Natural killer cell treated with Interleukin-12 subunit alpha and Interleukin-12 subunit beta and Interleukin-15 and Interleukin-18, amount 100 ng/mL, for 72 hours (primary cell): ENCODE measurements at places on chromosomes 6 and 20. TPM values are rescaled to one million over a fixed set of nuclear protein-coding genes. Genes with fewer than 3 reads are reported as not detected.

The MACROD2 gene
- not detected for total RNA-seq

The RNF144B gene
- total RNA-seq, result 0.76 TPM

The TSHZ2 gene
- total RNA-seq, result 1.1 TPM

The ALDH5A1 gene
- 3.1 TPM for total RNA-seq

The EZR gene
- 71.0 TPM for total RNA-seq

The SLC22A1 gene
- total RNA-seq, result 11.0 TPM

The PNLDC1 gene
- total RNA-seq, result 0.24 TPM

The TMEM151B gene
- not detected for total RNA-seq

DNA sequence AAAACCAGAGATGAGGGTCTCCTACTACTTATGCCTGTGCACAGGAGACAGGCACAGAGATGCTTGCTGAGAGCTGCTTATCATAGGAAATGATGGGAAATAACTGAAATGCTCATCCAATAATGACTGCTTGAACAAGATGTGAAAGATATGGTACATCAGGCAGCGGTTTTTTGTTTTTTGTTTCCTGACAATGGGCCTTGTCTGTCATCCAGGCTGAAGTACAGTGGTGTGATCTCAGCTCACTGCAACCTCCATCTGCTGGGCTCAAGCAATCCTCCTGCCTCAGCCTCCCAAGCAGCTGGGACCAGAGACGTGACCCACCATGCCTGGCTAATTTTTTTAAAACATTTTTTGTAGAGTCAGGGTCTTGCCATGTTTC, 1.2 kb upstream of the RIPOR3 start:
- H3K27me3 ChIP-seq, result peaks cover 49% of the 10 kb centered on the region
- no peak overlapping the region for H3K27ac ChIP-seq
- no peaks in the 10 kb centered on the region for H3K36me3 ChIP-seq
- H3K4me1 ChIP-seq, result peaks cover 4% of the 10 kb centered on the region

DNA sequence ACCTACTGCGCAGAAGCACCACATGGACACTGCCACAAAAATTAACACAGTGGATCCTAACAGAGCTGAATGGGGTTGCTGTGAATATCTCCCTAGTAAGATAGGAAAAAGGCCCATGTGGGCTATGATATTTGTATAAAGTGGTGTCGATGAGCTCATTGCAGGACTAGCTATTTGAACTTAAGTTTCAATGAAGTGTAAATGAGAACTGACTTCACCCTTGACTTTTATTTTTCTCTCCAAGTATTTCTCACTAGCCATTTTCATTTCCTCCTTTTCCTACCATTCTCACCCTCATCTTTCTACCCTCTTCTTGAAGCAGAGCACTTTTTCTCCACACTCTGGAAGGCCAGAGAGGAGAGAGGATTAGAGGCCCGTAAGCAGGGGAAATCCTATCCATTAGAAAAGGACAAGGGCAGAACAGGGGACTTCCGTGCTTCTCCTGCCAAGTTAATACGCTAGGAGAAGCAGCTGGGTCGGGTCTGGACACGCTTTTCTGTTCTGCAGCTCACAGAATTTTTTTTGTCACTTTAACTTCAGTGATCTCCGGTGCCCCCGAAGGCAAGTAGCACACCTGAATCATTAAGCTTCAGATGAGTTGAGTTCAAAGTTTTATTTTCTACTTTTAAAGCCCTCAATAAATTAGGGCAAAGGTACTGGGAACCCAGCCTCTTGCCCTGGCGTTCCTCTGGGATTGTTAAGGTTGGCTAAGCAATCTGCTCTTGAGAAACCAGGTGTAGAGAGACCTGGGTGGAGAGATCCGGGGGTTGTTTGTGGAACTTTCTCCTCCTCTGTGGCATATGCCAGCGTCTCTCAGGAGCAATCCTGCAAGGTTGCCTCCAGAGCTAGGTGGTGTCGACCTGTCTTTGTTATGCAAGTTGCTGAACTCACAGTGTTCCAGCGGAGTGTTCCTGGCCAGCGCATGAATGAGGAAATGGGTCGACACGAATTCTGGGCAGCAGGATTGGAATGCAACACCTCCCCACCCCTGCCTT, 56.2 kb upstream of the ARID1B start:
- no peaks in the 10 kb centered on the region for H3K36me3 ChIP-seq
- H3K4me1 ChIP-seq, result peaks cover 11% of the 10 kb centered on the region
- peaks cover 3% of the 10 kb centered on the region for H3K27me3 ChIP-seq
- no peak overlapping the region for H3K27ac ChIP-seq
- DNase-seq, result no peak
- H3K4me3 ChIP-seq, result peak overlapping the region; percentile 84

- H3K4me3 ChIP-seq, result no peak overlapping the region
- H3K4me1 ChIP-seq, result peaks cover 14% of the 10 kb centered on the region
- no peak for DNase-seq
- H3K27me3 ChIP-seq, result peaks cover 3% of the 10 kb centered on the region
- H3K36me3 ChIP-seq, result no peaks in the 10 kb centered on the region
Measured at GRCh38 chr6:37150314-37150713, 19.6 kb upstream of the PIM1 start.

DNA sequence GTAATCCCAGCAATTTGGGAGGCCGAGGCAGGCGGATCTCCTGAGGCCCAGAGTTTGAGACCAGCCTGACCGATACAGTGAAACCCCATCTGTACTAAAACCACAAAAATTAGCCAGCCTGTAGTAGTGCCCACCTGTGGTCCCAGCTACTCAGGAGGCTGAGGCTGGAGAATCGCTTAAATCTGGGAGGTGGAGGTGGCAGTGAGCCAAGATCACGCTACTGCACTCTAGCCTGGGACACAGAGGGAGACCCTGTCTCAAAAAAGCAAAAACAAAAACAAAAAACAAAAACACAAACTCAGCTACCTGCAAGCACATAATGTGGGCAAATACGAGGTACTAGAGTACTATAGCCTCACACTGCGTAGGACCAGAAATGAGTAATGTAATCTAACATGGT, 3.7 kb upstream of the SPATA2 start:
- peaks cover 24% of the 10 kb centered on the region for H3K4me1 ChIP-seq
- no peak overlapping the region for H3K4me3 ChIP-seq
- H3K27me3 ChIP-seq, result peaks cover 2% of the 10 kb centered on the region
- no peak for DNase-seq

- no peak overlapping the region for H3K4me3 ChIP-seq
- no peak for DNase-seq
- H3K27ac ChIP-seq, result no peak overlapping the region
- peaks cover 19% of the 10 kb centered on the region for H3K27me3 ChIP-seq
- peaks cover 7% of the 10 kb centered on the region for H3K4me1 ChIP-seq
- H3K36me3 ChIP-seq, result no peaks in the 10 kb centered on the region
Measured at GRCh38 chr6:90140683-90141082, 156.0 kb downstream of the BACH2 start.

- no peak overlapping the region for H3K27ac ChIP-seq
- H3K36me3 ChIP-seq, result no peaks in the 10 kb centered on the region
- DNase-seq, result no peak
- H3K4me3 ChIP-seq, result no peak overlapping the region
- H3K27me3 ChIP-seq, result peaks cover 15% of the 10 kb centered on the region
- H3K4me1 ChIP-seq, result no peaks in the 10 kb centered on the region
Measured at GRCh38 chr20:44394702-44395460, 39.4 kb downstream of the HNF4A start.

GRCh38 chr6:38808039-38808438, 92.9 kb downstream of the DNAH8 start:
- no peak for DNase-seq
- H3K36me3 ChIP-seq, result no peaks in the 10 kb centered on the region
- no peak overlapping the region for H3K27ac ChIP-seq
- no peaks in the 10 kb centered on the region for H3K4me1 ChIP-seq
- peaks cover 46% of the 10 kb centered on the region for H3K27me3 ChIP-seq

GRCh38 chr6:74973591-74973990, 232.3 kb downstream of the COL12A1 start:
- no peak overlapping the region for H3K27ac ChIP-seq
- no peak overlapping the region for H3K4me3 ChIP-seq
- no peaks in the 10 kb centered on the region for H3K27me3 ChIP-seq
- H3K4me1 ChIP-seq, result no peaks in the 10 kb centered on the region
- no peaks in the 10 kb centered on the region for H3K36me3 ChIP-seq

- H3K27ac ChIP-seq, result no peak overlapping the region
- H3K27me3 ChIP-seq, result peaks cover 12% of the 10 kb centered on the region
- DNase-seq, result no peak
- H3K4me3 ChIP-seq, result no peak overlapping the region
- H3K36me3 ChIP-seq, result no peaks in the 10 kb centered on the region
- H3K4me1 ChIP-seq, result no peaks in the 10 kb centered on the region
Measured at GRCh38 chr20:1831606-1832005, 63.6 kb upstream of the SIRPA start.

GRCh38 chr20:33875055-33875454, 63.9 kb downstream of the CHMP4B start:
- H3K36me3 ChIP-seq, result peaks cover 2% of the 10 kb centered on the region
- H3K4me1 ChIP-seq, result peaks cover 4% of the 10 kb centered on the region
- H3K4me3 ChIP-seq, result no peak overlapping the region
